ENCODE measurements at places on chromosomes 4 and X.

- DNase-seq: no peak
These were observed 969.2 kb upstream of the PRKX start for GRCh38 chrX:4682636-4683035.

GRCh38 chr4:101345596-101346350 lies 1.6 kb downstream of the PPP3CA start:
- DNase-seq: peak; percentile 27

DNA sequence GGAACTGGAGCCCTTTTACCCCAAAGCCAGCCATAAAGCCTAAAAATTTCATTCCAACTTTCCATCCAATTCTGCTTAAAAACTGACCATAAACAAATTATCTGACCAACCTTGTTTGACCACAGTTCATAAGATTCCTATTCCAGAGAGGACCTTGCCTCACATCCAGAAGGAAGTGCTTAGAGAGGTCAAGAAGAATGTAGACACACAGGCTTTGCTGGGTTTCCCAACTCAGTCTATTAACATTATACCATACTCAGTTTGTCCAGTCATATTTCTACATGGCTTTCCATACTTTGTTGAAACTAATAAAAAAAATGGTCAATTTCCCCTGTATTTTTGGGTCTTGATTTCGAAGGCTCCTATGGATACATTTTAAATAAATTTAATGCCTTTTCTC lies 1522.5 kb downstream of the ARAP2 start:
- no peak for DNase-seq

DNA sequence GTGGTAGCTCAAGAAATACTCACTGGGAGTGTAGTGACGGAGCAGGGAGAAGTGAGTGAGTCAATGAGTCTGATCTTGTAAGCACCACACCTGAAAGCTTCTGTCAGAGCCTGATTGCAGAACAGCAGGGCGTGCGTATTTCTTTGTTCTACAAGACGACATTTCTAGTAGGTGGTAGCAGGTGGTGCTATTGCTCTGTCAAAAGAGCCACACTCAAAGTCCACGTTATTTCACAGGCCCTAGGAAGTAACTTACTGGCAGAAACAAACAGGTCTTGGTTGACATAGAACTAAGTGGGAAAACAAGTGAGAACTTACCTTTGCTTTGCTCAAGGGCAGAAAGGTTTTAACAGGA lies 46.4 kb upstream of the SPRY1 start:
- DNase-seq: peak; percentile 92

GRCh38 chrX:136039968-136040367 lies 54.7 kb downstream of the SLC9A6 start:
- DNase-seq: no peak

DNA sequence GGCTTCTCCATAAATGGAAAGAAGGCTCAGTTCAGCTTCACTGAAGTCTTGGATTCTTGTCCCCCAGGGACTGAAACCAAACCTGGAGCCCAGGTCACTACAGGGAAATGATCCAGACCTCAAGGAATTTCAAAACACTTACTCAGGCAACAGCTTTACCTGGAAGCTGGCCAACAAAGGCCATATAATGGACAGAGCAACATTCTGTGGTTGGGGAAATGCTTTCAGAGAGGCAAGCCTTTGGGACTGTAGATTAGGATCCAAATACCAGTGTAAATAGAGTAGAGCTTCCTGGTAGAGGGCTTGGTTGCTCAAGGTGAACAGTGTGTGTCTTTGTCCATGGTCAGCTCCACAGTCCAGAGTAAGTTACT lies 57.0 kb upstream of the PROM1 start:
- no peak for DNase-seq

GRCh38 chr4:79022529-79022928 lies 83.3 kb upstream of the PAQR3 start:
- no peak for DNase-seq

DNA sequence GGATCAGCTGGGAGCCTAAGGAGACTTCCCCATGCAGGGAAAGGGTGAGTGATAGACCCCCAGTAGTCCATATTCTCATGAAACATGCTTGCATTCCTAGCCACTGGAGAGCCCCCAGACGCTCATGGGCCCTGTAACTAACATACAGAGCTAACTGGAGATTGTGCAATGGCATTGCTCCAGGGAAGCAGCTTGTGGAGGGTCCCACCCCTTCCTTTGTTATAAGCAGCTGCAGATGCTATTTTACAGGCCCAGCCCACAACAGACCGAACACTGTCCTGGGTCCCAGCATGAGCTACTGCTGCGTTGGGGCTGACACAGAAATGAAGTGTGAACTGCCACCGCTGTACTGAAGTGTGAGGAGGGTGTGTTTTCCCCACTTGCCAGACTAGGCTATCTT lies 1465.7 kb upstream of the DIAPH2 start:
- DNase-seq: no peak

- no peak for DNase-seq
These were observed 206.5 kb upstream of the STS start for GRCh38 chrX:6941041-6941440.

GRCh38 chr4:33649471-33649870 lies 2594.8 kb downstream of the ARAP2 start:
- no peak for DNase-seq
